ENCODE measurements at places on chromosomes 1 and 21.

- DNase-seq = no peak
These were observed 2.6 kb downstream of the FUCA1 start for GRCh38 chr1:23865543-23865930.

GRCh38 chr1:7962014-7962335 is 464 bp downstream of the PARK7 start:
- DNase-seq = no peak

DNA sequence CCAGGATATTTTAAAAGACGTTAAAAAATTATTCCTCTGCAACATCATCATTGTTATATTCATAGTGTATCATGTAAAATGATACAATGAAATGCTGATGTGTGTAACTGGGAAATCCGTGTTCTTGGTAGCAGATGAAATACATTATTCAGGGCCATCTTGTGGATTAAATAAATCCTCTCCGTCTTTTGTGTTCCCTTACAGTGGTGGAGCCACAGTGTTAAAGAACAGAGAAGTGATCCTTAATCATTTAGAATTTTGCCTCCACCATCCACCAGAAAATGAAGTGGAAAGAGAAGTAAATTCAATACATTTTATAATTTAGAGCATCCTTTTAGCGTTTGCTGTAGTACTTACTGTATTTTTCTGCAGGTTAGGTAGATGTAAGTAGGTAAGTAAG is 1.3 kb downstream of the DYRK3 start:
- no peak for DNase-seq

DNA sequence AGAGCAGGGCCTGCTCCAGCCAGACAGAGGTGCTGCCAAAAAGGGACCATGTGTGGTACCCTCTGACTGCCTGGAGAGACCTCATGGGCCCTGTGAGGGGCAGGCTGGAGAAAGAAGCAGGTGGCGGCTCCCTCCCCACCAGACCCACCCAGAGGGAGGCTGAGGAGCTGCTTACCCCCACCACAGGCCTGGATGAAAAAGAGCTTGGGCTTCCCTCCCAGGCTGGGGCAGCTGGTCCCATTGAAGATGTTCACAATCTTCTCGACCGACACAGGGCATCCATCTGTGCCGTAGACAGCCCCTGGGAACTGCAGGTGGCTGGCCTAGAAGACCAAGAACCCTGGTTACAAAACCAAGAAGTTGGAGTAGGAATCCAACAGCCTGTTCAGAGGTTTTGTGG is 19.6 kb downstream of the CASP9 start:
- DNase-seq = no peak

DNA sequence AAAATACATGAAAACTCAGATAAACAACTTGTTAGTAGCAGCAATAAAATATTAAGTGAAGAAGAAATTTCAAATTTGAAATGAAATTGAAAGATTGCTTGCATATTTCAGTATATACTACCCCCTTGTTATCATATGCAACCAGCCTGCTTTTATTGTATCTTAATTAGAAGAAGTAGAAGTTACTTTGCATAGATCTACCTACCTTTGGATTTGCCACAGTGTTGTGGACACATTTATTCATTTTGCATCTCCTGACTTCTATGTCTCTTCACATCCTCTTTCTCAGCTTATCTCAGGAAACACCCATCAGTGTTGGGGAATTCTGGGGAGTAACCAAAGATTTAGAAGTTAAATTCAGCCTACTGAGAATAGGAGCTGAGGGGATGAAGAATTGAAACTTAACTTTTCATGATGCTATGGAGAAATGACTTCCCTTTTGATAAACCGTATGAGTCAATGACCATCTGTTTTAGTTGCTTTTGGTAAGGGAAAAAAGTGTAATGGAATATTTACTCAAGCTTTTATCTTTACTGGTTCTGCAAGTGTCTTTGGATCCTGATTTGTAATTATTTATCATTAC is 96.9 kb downstream of the RGL1 start:
- no peak for DNase-seq

GRCh38 chr1:219812086-219812485 is 116.3 kb downstream of the SLC30A10 start:
- no peak for DNase-seq

DNA sequence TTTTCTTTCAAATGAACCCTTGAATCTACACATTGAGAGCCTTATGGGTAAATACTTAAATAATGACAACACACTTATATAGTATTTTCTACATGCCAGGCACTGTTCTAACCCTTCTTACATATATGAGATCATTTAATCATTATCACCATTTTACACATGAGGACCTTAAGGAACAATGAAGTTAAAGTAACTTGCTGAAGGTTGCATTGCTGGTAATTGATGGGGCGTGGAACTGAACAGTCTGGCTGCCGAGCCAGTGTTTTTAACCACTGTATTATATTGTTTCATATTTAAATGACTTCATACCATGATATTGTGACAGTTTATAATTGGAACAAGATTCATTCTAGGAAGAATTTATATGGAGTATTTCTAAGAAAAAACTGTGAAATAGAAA is 111.9 kb upstream of the TENT5C start:
- DNase-seq = no peak

GRCh38 chr1:59682396-59683080 is 132.2 kb upstream of the HOOK1 start:
- no peak for DNase-seq

DNA sequence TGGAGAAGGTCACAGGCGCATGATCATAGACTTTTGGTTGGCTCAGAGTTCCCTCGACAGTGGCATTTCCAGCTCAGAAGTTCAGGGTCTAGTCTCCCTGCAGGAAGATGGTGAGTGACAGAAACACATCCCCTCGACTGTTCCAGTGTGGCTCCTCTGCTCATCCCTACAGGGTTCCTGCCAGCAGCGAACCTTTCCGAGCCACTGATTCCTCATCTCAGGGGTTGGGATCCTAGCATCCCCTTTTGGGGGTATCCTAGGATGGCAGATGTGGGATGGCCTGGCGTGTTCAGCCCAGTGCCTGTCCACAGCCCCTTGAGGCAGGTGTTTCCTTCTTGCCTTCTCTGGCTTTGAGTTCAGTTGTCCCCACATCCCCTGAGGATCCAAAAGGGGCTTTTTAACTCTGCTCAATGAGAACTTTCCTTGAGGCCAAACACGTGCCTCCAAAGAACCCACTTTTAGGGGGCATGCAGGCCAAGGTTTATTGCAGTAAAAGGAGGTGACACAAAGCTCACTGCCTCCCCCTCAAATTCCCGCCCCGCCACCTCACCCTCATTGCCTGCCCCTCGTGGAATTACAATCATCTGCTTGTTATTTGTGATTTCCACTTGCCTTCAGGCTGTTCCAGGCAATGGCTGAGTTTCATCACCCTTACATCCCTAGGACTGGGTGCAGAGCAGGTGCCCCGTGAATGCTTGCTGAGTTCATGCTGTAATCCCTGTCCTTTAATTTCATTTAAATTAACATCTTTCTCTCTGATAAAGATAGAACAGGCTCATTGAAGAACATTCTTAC is 440.7 kb downstream of the CAMTA1 start:
- no peak for DNase-seq

GRCh38 chr1:64743954-64744491 is 852 bp upstream of the RAVER2 start:
- DNase-seq = no peak

GRCh38 chr1:1917995-1918900 is 831 bp downstream of the TMEM52 start:
- DNase-seq = no peak

GRCh38 chr21:44466351-44466954 is 11.1 kb downstream of the LRRC3 start:
- no peak for DNase-seq

DNA sequence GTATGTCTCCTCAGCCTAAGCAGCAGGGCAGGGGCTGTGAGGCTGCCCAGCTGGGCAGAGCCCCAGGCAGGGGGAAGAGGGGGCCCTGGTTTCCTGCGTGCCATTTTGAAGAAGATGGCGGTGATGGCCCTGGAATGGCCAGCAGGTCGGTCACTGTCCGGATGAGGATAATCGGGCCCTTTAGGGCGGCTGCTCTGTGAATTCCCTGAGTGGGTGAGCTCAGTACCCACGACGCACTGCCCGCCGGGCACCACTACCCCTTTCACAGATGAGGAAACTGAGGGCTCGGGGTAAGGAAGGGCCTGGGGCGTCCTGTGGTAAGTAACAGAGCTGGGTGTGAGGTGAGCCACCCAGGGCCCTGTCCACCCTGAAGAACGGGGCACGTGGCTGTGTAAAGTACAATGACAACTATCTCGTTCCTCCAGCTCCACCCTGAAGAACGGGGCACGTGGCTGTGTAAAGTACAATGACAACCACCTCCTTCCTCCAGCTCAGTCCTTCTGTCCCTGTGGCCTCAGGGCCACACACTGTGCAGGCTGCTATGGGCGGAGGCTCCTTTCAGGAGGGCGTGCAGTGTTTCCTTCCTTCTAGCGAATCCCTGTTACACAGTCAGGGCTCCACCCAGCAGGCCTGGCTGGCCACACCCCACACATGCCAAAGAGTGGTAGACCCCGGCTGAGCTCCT is 23.2 kb downstream of the ITGB2 start:
- no peak for DNase-seq

DNA sequence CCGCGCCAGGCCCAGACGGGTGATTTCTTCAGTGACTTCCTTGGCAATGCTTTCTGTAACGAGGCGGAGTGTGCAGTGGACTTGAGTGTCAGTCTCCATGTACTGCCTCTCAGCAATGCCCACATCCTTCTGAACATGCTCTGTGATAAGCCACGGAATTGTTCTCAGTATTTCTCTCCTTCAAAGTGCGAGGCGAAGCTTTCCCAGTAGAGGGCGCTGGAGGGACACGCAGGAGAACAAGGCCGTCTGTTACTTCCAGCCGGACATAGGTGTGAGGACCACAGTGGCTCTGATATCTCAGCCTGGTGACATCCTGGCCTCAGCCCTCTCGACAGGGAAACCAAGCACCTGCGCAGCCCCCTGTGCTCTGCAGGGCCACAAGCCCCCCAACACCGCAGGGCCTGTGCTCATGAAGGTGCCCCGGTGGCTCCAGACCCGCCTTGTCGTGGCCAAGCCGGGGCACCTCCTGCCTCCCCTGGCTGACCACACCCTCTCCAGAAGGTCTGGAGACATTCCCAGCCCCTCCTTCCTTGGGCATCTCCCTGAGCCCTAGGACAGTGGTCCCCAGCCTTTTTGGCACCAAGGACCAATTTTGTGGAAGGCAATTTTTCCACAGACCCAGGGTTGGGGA is 46.1 kb upstream of the BACE2 start:
- peak; percentile 14 for DNase-seq

DNA sequence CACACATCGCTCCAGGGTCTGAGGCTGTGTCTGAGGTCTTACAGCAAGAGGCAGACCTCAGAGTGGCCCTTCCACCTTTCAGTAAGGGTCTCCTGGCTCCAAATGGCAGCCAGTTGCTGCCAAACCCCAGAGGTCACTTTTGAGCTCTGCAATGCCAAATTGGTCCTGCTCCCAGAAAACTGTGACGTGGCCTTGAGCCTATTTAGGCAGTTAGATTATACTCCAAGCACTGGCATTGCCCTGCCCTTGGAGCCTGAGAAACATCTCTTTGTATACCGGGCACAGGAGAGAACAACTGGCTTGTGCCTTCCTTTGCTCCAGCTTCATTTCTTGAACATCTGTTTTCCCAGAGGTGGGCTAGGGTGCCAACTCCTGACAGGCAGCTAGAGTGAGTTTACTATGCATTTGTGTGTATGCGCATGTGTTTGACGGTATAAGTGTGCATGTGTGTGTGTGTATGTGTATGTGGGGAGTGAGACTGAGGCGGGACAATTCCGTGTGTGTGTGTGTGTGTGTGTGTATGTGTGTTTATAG is 134.5 kb downstream of the IER5 start:
- DNase-seq = no peak

- DNase-seq = no peak
These were observed 10.1 kb upstream of the ZBTB8B start for GRCh38 chr1:32454726-32455125.

DNA sequence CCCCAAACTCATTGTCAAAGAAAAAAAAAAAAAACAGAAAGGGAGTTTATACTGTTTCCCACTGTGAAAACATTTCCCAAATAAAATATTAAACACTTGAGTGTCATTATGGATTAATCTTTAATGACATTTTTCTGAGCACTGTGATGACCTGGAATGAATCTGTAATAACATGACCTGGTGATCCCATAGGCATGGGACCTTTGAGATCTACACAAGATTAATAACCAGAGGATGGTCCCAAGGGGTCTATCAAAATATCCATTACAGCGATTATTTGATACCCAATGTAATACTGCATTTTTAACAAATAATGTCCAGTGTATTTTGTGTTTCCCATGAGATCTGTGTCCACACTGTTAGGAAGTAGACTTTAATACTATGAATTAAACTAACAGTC is 32.4 kb upstream of the NCAM2 start:
- DNase-seq = no peak

- no peak for DNase-seq
These were observed 19.0 kb upstream of the MFN2 start for GRCh38 chr1:11961230-11961629.

GRCh38 chr1:176440176-176440575 is 22.8 kb upstream of the PAPPA2 start:
- no peak for DNase-seq

GRCh38 chr21:25626757-25627156 is 12.3 kb upstream of the JAM2 start:
- DNase-seq = no peak

DNA sequence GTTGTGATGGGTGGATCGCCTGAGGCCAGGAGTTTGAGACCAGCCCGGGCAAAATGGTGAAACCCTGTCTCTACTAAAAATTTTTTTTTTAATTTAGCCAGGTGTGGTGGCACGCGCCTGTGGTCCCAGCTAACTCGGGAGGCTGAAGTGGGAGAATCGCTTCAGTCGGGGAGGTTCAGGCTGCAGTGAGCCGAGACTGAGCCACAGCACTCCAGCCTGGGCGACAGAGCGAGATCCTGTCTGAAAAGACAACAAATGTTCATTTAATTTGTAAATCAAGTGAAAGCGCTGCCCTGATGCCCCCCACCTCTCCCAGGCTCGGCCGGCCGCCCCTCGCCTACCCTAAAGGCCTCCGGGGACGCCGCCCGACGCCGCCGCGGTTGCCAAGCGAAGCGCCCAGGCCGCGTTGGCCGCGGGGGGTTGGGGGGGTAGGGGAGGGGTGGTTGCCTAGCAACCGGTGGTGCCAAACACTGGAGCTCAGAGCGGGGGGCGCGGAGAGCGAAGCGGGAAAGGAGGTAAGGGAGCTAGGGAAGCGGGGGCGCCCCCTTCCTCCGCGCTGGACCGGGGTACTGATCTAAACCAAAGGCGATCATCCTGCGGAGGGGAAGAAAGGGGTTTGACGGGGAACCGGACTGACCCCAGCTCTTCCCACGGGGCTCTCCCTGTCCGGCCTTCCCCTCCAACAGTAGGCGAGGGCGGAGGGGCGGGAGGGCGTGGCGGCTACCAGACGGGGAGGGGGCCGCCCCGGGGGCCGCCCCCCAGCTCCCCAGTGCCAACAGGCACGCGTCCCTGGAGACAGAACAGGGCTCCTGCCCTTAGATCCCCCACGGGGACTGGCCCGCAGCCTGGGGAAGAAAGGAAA is at the start of gene TEKT2:
TEKT2 (plus strand) TSS at position 460 of the 862 bp plus-strand sequence. CDS start 828 bp downstream, outside the sequence.
- no peak for DNase-seq

GRCh38 chr1:152497273-152497672 is 13.3 kb upstream of the LCE5A start:
- no peak for DNase-seq

DNA sequence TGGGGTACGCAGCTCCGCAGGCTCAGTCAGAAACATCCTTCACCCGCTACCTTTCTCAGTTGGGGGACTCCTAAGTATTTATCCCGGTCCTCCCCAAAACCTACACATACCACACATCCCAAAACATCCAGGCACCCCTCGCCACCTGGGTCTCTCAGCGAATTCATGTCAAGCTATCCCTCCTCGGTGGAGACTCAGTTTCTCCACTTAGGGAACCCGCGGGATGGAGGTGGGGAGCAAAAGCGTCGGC is 1.3 kb upstream of the ZBTB7B start:
- no peak for DNase-seq
